H9 (cell line): ENCODE measurements at places on chromosomes 3 and 15. TPM values are rescaled to one million over a fixed set of nuclear protein-coding genes. Genes with fewer than 3 reads are reported as not detected.

DNA sequence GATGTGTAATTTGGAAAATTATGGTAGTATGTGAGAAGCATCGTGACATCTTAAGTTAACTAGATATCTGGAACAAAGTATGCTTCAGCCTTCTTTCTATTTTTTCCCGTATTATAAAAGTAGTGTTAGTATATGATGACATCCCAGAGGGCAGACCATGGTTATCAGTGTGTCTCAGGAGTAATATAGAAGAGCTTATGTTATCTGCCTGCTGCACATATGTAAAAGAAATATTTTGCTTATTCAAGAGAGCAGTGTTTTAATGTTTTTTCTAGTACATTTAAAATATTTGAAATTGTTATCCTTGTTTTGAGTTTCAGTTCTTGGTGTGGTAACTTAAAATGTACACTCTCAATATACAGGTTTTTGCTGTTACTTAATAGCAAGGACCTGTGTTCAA, 24.1 kb downstream of the PLCL2 start:
- H3K27ac ChIP-seq, result no peak overlapping the region
- no peak overlapping the region for H3K4me3 ChIP-seq
- H3K27me3 ChIP-seq, result no peaks in the 10 kb centered on the region
- DNase-seq, result no peak
- H3K36me3 ChIP-seq, result no peaks in the 10 kb centered on the region
- H3K4me1 ChIP-seq, result no peaks in the 10 kb centered on the region

DNA sequence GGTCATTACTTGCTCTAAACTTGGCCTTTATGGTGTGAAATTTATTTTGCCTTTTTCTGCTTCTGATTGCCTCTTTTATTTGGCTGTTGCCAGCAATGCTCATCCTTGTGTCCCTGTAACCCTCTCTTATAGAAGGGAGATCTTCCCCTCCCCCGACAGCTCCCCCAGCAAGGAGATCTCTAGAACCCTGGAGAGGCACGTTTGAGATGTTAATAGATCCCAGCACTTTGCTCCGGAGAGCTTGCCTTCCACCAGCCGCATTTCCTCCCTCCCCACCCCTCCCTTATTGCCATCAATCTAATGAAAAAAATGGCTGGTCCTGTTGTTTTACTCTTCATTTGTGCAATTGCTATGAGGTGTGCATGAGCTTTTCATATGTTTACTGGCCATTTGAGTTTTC, 18.2 kb downstream of the TRIM71 start:
- DNase-seq, result peak; percentile 82
- H3K4me1 ChIP-seq, result peaks cover 38% of the 10 kb centered on the region
- no peaks in the 10 kb centered on the region for H3K27me3 ChIP-seq

- no peaks in the 10 kb centered on the region for H3K4me1 ChIP-seq
- H3K27me3 ChIP-seq, result no peaks in the 10 kb centered on the region
- H3K36me3 ChIP-seq, result 0 out of 3 replicates have a peak, but pooled peaks cover 2% of the 10 kb centered on the region
- H3K4me3 ChIP-seq, result no peak overlapping the region
- DNase-seq, result no peak
These were observed 42.5 kb downstream of the MUC20 start for GRCh38 chr3:195763076-195763830.

MAN2C1 gene
- total RNA-seq, result 106 and 112 TPM in 2 replicates

KLHL6 gene
- not detected in 2 replicates for total RNA-seq

GRCh38 chr3:126538966-126539365, 15.0 kb downstream of the CHST13 start:
- H3K4me1 ChIP-seq, result no peaks in the 10 kb centered on the region
- DNase-seq, result no peak
- no peak overlapping the region for H3K4me3 ChIP-seq
- no peak overlapping the region for H3K27ac ChIP-seq
- no peaks in the 10 kb centered on the region for H3K36me3 ChIP-seq

DNA sequence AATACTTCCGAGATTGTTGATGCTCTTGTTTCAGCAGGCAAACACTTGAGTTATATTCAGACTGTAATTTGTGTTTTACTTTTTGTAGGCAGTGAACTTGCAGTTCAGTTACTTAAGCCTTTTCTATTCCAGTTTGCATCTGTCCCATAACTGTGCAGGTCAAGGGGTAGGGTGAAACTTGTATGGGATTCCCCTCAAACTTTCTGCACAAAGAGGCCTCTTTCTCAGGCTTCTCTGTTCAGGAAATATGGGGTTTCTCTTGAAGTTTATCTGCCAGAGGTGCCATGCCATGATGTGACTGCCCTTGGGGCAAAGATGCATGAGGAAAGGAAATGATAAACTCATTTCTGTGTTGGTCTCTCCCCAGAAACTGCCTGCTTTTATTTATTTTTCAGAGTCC, 66.7 kb downstream of the SLC24A1 start:
- no peaks in the 10 kb centered on the region for H3K36me3 ChIP-seq
- DNase-seq, result no peak
- no peaks in the 10 kb centered on the region for H3K27me3 ChIP-seq
- no peaks in the 10 kb centered on the region for H3K4me1 ChIP-seq
- no peak overlapping the region for H3K27ac ChIP-seq
- H3K4me3 ChIP-seq, result no peak overlapping the region

DHX36 gene
- 103 and 106 TPM in 2 replicates for total RNA-seq

DNA sequence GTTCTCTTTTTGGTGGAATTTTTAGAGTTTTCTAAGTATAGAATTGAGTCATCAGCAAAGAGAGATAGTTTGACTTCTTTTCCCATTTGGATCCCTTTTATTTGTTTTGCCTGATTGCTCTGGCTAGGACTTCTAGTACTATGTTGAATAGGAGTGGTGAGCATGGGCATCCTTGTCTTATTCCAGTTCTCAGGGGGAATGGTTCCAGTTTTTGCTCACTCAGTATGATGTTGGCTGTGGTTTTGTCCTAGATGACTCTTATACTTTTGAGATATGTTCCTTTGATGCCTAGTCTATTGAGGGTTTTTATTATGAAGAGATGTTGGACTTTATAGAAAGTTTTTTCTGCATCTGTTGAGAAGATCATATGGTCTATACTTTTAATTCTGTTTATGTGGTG, 72.5 kb downstream of the TNFAIP8L3 start:
- H3K36me3 ChIP-seq, result no peaks in the 10 kb centered on the region
- no peak overlapping the region for H3K27ac ChIP-seq
- DNase-seq, result no peak
- no peak overlapping the region for H3K4me3 ChIP-seq
- H3K4me1 ChIP-seq, result no peaks in the 10 kb centered on the region

GRCh38 chr3:104447681-104448080, 919.0 kb upstream of the ALCAM start:
- no peak for DNase-seq
- H3K27me3 ChIP-seq, result no peaks in the 10 kb centered on the region
- H3K36me3 ChIP-seq, result peaks cover 17% of the 10 kb centered on the region
- no peaks in the 10 kb centered on the region for H3K4me1 ChIP-seq
- H3K4me3 ChIP-seq, result no peak overlapping the region

ARNT2 gene
- 9.5 and 10.5 TPM in 2 replicates for total RNA-seq

DNA sequence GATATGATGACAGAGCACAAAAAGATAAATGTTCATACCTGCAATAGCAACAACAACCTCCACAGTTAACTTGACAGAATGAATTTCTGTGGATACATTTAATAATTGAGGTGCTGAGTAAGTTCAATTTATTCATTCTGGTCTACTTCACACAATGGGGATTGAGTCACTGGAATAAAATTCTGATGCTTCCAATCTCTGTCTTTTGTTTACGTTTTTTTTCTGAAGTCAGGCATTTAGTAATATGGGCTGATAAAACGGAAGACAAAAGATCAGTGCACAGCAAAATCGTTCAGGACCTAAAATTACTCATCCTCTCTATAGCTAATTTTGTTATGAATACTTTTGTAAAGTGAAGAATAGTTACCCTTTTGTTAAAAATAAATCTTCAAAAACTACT, 565.9 kb upstream of the CCDC54 start:
- H3K27me3 ChIP-seq, result no peaks in the 10 kb centered on the region
- H3K4me1 ChIP-seq, result no peaks in the 10 kb centered on the region
- H3K36me3 ChIP-seq, result peaks cover 2% of the 10 kb centered on the region; the same call in 2 of the 3 replicates
- H3K27ac ChIP-seq, result no peak overlapping the region
- no peak for DNase-seq

NLGN1 gene
- 5.2 and 5.5 TPM in 2 replicates for total RNA-seq

- no peak overlapping the region for H3K4me3 ChIP-seq
- H3K27me3 ChIP-seq, result no peaks in the 10 kb centered on the region
- no peaks in the 10 kb centered on the region for H3K36me3 ChIP-seq
- DNase-seq, result no peak
These were observed 158.4 kb downstream of the MAGI1 start for GRCh38 chr3:65880350-65880749.

PLSCR5 gene
- total RNA-seq, result not detected in 2 replicates

GRCh38 chr15:48062148-48062872, 58.5 kb upstream of the SLC24A5 start:
- H3K4me3 ChIP-seq, result no peak overlapping the region
- no peaks in the 10 kb centered on the region for H3K27me3 ChIP-seq
- H3K36me3 ChIP-seq, result no peaks in the 10 kb centered on the region
- H3K4me1 ChIP-seq, result 0 out of 2 replicates have a peak, but pooled peaks cover 3% of the 10 kb centered on the region
- no peak for DNase-seq
